Activated CD4-positive, alpha-beta T cell treated with anti-CD3 and anti-CD28 coated beads, Interleukin-2, amount 50 U/mL, for 4 hours (primary cell): ENCODE measurements at places on chromosomes 11 and 22.

GRCh38 chr11:121383716-121384115 lies 68.4 kb upstream of the SORL1 start:
- DNase-seq = no peak

- no peak for DNase-seq
Measured at GRCh38 chr11:61118004-61118403, 15.7 kb downstream of the CD5 start.

DNA sequence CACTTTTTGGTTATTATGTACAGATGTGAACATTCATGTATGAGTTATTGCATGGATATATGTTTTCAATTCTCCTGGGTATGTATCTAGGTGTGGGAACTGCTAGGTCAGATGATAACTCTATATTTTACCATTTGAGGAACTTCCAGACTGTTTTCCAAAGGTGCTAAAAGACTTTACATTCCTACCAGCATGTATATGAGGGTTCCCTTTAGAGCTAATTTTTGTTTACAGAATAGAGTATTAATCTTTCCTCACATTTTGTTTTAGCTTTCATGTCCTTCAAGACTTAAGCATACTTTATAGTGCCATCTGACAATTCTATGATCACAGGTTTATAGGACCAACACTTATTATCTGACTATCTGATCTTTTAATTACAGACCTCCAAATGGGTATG lies 59.6 kb downstream of the HIRA start:
- no peak for DNase-seq

DNA sequence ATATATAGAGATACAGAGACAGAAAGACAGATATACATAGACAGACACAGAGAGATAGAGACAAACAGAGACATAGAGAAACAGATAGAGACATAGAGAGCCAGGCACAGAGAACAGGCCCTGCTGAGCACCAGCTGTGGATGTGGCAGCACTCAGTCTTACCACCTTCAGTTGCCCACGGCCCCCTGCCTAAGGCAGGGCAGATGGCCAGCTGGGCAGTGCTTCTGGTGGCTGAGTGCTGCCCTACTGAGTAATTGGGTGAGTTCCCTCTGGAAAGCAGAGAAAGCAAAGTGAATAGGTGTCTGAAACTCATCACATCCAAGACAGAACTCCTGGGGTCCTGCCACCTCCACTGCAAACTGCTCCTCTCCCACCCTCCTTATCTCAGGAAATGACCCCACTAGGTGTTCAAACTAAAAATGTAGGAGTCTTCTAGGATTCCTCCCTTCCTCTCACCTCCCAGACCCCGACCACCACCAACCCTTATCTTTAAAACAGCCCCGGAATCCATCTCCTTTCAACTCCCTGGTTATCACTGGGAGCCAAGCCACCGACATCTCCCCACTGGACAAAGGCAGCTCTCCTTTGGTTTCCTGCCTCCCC lies 27.2 kb downstream of the SYN3 start:
- DNase-seq = no peak

DNA sequence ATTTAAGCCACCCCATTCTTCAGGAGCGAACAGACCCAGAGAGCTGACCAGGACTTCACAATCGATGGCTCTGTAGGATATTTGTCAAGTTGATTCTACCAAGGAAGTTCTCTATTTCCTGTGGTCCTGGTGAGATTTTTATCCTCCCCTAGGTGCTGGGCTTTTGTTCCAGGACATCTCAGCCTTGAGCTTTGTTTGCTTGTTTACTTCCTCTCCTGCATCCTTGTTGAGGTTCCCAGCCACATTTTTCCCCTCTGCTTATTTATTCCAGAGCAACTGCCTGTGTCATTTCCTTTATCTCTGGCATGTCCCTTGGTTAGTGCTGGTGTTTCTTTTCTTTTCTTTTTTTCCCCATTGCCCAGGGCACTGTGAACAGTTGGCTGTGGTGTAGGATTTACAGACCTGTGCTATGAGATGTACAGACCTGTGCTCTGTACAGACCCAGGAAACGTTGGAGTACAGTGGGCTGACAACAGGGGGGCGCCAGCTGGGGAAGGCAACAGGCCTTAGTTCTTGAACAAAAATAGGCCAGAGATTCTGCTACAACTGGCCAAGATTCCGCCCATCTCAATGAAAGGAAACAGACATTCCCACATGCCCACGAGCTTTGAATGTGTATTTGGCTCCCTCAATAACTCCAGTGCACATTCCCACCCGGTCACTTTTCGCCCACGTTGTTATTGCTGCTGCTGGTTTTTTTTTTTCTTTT lies 235.9 kb upstream of the DDI1 start:
- DNase-seq = no peak

DNA sequence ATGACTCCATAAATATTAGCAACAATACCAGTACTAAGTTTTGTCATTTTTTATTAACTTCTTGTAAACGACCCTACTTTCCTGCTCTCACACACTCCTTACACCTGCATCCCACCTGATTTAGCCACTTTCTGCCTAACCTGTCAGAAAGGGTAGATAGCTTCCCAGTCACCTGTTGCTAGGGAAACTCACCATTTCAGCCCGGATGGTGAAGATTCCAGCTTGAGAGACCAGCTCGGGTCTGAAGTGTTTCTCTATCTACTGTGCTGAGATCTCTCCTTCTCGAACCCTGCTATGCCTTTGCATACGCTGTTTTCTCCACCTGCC lies at the start of gene PARVG:
TSS of gene PARVG (plus strand) at position 220 of the 327 bp plus-strand sequence. CDS start 2,405 bp downstream, outside the sequence.
- DNase-seq = peak; percentile 25

DNA sequence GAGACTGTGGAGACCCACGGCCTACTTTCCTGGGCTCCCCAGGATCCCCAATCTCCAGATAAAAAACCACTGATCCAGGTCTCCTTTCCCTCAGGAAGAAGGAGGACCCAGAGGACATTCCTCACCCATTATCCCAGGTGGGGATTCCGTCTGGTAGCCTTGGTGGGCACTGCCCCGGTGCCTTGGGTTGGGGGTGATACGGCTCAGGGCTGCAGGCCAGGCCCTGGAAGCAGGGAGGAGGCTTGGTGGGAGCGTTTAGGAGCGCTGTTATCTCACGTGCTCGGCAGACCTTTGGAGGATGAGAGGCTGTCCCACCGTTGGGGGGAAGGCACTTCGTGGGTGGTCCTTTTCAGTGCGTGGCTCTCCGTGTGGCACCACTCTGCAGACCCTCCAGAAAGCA lies 926.3 kb downstream of the BRD1 start:
- DNase-seq = no peak

DNA sequence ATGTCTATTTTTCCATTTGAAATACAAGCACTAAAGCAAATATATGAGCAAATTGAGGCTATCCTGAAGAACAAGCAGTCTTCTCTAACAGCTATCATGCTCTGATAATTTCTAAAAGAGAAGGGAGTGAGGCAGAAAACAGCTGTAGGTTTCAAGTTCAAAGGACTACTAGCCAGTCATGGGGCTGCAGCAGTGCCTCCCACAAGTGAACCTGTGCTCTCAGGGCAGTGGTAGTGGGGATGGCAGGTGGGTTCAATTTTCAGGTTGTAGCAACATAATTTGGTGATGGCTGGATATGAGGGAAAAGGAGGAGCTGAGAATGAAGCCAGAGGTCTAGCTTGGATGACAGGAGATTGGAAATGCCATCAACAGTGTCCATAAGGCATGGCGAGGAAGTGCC lies 93.5 kb upstream of the ARHGAP20 start:
- DNase-seq = no peak

DNA sequence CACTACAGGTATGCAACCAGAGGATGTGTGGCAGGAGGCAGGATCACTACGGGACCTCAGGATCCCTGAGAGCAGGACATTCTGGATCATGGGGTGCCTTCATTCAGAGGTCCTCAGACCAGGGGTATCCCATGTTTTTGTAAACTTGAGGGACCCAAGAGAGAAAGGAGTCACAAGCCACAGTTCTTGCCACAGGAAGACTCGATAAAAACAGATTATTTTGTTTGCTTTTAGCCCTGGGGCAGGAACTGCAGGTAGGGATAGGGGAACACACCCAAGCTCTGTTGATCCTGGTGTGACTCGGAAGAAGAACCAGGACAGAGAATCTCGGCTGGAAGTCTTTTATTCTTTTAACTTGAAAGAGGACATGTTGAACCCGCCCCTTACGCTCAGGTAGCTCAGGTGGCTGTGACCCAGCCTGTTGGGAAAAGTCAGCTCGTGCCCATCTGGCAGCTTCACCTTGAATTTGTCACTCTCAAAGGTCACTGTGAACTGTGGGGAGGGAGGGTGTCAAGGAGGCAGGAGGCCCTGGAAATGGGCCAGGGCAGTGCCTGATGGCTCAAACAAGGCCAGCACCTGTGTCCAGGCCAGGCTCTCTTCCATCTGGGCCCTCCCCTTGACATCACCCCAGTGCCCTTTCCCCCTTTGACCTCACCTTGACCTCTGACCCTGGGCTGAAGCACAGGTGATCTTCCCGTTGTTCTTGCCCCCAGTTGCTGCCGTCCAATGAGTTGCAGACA lies 9.8 kb downstream of the LGALS2 start:
- no peak for DNase-seq

DNA sequence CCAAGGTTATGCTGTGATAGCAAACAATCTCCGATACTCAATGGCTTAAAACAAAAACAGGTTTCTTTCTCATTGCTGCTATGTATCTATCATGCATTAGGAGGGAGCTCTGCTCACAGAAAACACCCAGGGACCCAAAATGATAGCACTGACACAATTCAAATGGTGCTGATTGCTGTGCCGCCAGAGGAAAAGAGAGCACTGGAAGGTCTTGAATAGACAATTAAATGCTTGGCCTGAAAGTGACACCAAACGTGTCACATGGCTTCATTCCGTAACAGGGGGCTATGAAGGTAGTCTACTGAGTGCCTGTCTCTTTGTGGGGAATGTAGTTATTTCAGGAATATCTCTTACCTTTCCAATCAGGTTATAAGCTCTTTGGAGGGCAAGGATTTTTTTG lies 94.2 kb downstream of the FAR1 start:
- no peak for DNase-seq

DNA sequence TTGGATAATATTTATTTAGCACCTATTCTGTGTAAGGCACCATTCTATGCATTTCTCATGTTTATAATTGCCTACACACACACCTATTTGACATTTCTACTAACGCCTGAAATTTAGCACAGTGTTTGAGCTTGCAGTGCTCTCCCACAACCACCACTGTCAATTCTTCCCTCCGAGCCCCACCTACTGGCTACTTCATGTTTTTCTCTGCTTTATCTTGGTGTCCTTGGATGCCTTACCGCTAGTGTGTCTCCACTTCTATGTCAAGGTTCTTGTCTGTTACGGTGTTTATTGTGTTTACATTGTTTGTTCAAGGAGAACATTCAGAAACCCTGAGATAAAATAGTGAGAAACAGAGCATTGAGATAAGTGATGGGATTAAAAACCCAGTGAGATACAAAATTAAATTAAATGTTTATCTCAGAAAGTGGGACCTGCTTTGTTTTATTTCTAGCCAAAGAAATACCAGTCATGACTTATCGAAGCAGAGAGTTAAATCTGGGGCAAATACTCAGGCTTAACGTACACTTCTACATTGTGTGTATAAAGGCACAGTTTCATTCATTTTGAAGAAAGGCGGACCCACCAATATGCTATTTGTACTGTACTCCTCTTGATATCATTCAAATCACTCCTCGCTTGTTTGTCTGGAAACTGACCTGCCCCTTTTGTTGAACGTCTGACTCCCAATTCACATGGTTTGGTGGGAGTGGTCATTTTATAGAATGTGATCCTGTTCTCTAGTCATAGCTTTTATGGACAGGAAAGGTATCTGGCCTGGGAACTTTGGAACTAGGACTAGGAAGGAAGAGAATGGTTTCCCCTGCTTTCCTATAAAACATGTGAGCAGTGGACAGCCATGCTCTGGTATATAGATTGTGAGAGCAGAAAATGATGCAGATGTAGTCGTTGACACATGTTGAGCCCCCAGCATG lies 39.2 kb upstream of the SLC36A4 start:
- DNase-seq = no peak

DNA sequence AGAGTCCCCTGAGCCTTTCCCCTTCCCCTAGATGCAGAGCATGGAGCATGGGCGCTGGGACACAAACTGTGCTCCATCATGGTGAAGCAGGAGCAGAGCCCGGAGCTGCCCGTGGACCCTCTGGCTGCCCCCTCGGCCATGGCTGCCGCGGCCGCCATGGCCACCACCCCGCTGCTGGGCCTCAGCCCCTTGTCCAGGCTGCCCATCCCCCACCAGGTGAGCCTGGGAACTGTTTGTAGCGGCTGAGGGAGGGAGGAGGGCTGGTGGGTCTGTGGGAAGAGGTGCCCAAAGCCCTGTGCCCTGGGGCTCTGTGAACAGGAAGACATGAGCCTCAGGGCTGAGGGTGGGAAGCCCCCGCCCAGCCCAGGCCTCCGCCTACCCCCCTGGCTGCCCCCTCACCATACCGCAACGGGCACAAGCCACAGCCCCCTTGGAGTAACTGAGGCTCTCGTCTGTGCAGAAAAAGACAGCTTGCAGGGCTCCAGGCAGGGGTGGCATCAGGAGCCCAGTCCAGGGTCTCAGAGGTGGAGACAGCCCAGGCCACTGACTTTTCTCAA lies 30.4 kb downstream of the CREB3L1 start:
- no peak for DNase-seq

GRCh38 chr11:41334007-41334933 lies 125.2 kb downstream of the LRRC4C start:
- no peak for DNase-seq

DNA sequence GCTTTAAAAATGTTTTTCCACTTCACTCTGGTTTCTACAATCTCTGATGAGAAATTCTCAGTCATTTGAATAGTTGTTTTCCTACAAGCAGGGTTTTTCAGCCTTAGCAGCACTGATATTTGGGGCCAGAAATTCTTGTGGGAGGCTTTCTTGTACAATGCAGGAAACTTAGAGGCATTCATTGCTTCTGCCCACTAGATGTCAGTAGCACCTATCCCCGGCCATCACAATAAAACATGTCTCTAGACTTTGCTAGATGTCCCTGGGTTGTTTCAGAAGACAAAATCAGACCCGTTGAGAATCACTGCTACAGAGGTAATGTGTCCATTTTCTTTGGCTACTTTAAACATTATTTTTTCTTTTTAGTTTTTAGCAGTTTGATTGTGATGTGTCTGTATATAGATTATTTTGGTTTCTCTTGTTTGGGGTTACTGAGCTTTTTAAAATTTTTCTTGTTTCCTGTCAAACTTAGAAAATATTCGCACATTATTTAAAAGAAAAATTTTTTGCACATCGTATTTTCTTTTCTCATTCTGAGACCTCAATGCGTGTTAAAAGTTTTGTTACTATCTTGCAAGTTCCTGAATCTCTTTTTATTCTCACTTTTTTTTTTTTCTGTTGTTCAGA lies 60.8 kb upstream of the CCDC179 start:
- DNase-seq = no peak

- no peak for DNase-seq
Measured at GRCh38 chr11:69603111-69603836, 37.7 kb upstream of the CCND1 start.

- DNase-seq = no peak
Measured at GRCh38 chr11:122897606-122898210, 15.1 kb downstream of the JHY start.
